ENCODE measurements at places on chromosomes 13 and 19. TPM values are rescaled to one million over a fixed set of nuclear protein-coding genes. Genes with fewer than 3 reads are reported as not detected.

CATSPERD gene
- total RNA-seq: not detected

ZNF547 gene
- total RNA-seq: 3.8 TPM

ATP4B gene
- total RNA-seq: not detected

IGLON5 gene
- total RNA-seq: 0.13 TPM

SHC2 gene
- 2.4 TPM for total RNA-seq

CABP5 gene
- total RNA-seq: not detected

CBARP gene
- 7.7 TPM for total RNA-seq

TPTE2 gene
- not detected for total RNA-seq

HIPK4 gene
- total RNA-seq: 0.17 TPM

HCN2 gene
- 2.4 TPM for total RNA-seq

Data from smooth muscle cell of the pulmonary artery (primary cell).